M059J (cell line): ENCODE measurements at places on chromosomes 7 and 10.

GRCh38 chr7:154919344-154920225 is 83.3 kb downstream of the PAXIP1 start:
- no peak for DNase-seq

DNA sequence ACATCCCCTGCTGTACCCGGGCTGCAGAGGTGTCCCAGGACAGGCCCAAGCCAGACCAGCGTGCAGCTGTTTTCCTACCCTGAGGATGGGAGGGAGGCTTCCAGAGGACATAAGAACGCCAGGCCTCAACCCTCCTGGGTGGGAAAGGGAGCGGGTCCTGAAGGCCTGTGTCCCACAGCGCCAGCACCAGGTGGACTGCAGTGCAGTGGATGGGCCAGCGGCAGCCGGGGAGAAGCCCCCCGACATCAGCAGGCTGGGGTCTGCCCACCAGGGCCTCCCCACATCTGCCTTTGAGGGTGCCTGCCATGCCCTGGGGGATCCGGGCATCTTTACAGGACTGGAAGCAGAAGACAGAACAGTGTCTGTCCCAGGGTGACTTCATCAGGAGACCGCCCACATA is 22.8 kb upstream of the ZNF716 start:
- DNase-seq, result no peak

DNA sequence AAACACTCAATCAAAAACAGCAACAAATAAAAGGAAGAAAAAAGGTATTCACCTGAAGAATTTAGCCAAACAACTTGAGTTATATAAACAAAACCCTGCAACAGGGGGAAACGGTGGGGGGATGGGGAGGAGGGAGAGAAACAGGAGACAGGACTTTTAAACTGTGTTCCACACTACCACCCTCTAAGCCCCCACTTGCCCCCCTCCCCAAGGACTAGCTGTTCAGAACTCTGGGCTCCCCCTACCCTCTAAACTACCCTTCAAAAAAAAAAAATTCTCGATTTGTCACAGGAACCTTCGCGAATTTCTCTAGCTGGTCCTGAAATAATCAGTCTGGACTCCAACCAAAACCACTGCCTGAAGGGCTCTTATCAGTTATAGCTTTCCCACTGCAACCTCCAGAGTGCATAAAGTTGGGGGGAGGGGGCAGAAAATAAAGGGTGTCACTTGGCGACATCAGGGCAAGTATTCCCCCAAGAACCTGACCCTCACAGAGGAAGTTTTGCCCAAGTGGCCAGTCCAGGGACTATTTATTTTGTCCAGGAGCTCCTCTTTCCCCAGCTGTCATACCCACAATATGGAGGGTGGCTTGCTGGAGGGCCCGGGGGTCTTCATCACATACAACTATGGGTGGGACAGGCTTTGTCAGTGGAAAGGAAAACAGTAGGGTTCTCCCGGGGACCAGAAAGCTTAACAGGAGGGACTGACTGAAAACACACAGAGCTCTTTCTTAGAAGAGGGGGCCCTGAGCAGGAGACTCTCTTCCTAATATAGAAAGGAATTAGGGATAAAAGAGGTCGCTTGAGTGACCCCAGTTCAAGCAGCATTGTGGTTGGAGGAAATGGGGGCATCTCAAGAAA is 1.3 kb downstream of the UBE2H start:
- peak; percentile 61 for DNase-seq

- DNase-seq, result no peak
Measured at GRCh38 chr7:143296686-143297085, 8.5 kb downstream of the CASP2 start.

- DNase-seq, result no peak
Measured at GRCh38 chr7:13024121-13024674, 336.8 kb downstream of the ARL4A start.

DNA sequence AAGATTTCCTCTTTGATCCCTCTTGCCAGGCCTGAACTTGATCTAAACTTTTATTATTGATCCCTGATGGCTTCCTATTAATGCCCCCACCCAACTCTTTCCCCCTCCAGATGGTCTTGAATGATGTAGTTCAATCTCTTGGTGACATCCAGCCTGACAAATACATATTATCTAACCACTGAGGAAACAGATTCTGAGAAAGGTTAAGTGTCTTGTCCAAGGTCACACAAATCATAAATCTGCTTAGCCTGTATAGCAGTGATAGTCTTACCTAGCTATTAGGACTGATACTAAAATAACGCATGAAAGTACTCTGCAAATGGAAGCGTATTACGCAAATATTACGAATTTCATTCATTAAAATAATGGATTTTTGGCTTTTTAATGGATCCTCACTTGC is 22.7 kb downstream of the STEAP1B start:
- no peak for DNase-seq

- no peak for DNase-seq
Measured at GRCh38 chr7:39272111-39272510, 294.1 kb upstream of the YAE1 start.
